Stimulated activated CD4-positive, alpha-beta T cell treated with anti-CD3 and anti-CD28 coated beads, Interleukin-4, amount 100 ng/mL, for 24 hours (primary cell): ENCODE measurements at places on chromosomes 4 and X.

DNA sequence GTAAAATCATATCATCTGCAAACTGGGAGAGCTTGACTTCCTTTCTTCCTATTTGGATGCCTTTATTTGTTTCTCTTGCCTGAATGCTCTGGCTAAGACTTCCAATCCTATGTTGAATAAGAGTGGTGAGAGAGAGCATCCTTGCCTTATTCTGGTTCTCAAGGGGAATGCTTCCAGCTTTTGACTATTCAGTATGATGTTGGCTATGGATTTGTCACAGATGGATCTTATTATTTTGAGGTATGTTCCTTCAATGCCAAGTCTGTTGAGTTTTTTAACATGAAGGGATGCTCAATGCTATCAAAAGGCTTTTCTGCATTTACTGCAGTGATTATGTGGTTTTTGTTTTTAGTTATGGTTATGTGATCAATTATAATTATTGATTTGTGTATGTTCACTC is 2144.6 kb upstream of the TENM3 start:
- no peak for DNase-seq

DNA sequence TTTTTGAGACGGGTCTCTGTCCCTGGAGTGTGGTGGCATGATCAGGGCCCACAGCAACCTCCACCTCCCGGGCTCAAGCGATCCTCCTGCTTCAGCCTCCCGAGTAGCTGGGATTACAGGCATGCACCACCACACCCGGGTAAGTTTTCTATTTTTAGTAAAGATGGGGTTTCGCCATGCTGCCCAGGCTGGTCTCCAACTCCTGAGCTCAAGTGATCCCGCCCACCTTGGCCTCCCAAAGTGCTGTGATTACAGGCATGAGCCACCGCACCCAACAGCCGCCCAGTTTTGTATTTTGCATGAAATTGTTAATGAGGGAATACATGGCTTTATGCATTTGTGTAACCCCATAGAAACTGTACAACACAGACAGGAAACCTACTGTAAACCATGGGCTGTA is 2.8 kb upstream of the ARHGAP4 start:
- DNase-seq = no peak

GRCh38 chr4:2273657-2274319 is 11.9 kb upstream of the MXD4 start:
- no peak for DNase-seq

- DNase-seq = no peak
These were observed 15.7 kb downstream of the PRKX start for GRCh38 chrX:3697701-3698279.

- no peak for DNase-seq
These were observed 197.2 kb downstream of the ARHGAP24 start for GRCh38 chr4:85672116-85672515.

DNA sequence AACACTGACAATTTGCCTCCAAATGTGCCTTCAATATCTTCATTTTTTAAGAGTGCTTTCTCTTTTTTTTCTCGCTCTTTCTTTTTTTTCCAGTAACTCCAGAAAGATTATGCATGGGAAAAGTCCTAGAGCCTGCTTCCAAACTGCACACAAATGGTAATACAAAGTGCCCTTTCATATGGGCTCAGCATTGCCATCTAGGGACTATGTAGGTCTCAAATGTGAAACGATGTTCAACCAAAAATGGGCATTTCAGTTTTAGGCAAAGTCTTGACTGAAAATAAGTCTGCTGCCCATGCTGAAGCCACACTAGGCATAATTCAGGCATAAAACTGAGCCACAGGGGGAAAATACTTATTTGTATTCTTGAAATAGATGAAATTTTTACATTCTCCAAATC is 65.6 kb downstream of the SYNPO2 start:
- DNase-seq = no peak

DNA sequence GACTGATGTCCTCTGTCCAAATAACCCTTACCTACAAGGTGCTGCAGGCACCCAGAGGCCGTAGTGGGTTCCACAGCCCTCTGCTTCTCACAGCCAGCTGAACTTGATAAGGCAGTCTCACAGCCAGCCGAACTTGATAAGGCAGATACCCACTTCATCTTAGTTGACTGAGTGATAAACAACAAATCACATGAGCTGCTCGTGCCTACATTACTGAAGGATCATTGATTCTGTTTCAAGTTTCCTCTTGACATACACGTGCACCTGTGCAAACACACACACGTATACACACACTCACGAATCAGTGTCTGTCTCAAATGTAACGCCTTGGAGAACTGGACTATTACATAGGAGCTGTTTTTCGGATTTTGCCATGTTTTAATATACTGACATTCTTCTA is 276.3 kb downstream of the DCTD start:
- DNase-seq = no peak

DNA sequence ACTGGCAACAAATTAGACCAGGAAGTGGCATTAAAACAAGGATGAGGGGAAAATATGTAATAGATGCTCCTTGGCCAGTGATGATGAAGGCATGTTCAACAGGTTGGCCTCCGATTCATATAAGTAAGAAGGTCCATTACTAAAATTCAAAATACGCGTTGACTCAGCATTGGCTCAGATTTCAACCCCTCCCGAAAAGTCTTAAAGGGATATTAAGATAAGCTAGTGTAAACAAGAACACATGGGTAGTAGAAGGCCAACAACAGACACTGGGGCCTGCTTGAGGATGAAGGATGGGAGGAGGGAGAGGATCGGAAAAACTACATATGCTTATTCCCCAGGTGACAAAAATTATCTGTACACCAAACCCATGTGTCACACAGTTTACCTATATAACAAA is 19.1 kb upstream of the LAP3 start:
- no peak for DNase-seq
